ENCODE measurements at places on chromosomes 11 and 22.

DNA sequence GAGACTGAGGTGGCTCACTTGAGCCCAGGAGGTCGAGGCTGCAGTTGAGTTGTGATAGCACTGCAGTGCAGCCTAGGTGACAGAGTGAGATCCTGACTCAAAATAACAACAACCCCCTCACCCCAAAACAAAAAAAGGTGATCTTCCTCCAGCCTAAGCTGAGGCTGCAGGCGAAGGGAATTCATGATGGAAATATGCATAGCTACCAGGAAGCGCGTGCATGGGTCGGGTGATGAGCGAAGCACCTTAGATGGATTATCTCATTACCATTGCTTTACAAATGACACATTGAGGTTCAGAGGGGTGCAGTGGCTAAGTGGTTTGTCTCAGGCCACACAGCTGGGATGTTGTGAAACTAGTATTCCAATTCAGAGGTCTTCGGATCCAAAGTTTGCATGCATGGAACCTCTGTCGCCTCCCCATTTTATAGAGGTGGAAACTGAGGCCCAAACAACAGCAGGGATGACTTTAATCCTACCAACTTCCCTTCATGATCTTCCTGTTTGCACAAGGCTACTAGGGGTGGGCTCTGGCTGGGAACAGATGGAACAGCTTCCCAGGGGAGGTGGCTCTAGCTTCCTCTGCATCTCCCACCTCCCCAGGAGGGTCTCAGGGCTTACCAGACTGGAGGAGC lies 4.6 kb downstream of the SLC29A2 start:
- no peak for DNase-seq

DNA sequence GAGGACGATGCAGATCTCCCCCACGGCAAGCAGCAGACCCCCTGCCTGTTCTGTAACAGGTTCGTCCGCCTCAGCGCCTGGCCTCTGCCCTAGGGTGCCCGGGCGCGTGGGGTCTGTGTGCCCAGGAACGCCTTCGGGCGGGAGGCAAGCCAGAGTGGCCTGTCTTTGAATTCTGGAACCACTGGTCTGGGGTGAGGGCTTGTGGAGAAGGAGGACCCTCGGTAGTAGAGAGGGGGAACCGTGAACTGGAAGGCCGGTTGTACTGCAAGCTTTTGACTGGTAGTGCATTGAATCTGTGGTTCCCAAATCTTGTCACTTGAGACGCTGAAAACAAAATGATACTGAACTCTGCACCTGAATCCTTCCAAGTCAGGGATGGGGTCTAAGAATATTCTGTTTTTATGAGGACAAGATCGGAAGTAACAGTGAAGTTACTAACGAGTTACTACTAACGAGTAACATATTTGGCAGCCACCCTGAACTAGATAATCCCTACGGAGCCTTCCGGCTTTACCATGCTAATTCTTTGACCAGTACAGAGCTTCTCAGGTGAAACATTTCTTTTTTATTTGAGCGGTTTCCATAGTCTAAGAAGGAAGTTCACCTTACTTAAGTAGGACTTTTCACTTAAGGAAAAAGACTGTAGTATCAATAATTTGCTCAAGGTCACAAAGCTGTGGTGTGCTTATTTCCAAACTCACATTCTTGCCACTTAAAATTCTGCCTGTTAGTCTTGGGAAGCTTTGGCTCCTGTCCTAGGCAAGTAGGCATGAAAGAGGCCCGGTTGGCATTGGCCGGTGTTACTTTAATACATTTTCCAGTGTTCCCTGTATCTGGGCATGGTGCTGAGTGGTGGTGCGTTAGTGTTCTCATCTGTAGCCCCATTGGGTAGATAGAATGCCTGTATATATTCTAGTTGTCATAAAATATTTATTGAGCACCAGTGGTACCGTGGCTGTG lies 860 bp downstream of the PRMT3 start:
- DNase-seq = no peak

DNA sequence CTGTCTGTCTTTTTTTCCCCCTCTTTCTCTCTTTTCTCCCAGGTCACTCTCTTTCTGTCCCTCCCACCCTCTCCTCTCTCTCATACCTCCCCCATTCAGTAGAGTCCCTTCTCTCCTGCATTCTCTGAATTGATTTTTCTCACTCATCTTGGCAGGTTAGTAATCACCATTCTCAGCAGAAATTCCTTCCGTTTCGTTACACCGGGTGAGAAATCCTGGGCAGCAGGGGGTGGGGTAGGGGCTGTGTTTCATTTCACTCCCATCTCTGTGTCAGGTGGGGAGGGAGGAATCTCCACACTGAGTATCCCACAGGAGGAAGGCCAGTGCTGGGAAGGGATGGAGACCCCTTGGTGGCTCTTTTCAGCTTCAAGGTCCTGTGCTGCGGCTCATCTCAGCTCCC lies 253.5 kb downstream of the MIAT start:
- DNase-seq = no peak

GRCh38 chr22:30045494-30045887 lies 34.8 kb upstream of the HORMAD2 start:
- DNase-seq = no peak

- no peak for DNase-seq
Measured at GRCh38 chr11:120013325-120014250, 124.3 kb downstream of the TRIM29 start.

DNA sequence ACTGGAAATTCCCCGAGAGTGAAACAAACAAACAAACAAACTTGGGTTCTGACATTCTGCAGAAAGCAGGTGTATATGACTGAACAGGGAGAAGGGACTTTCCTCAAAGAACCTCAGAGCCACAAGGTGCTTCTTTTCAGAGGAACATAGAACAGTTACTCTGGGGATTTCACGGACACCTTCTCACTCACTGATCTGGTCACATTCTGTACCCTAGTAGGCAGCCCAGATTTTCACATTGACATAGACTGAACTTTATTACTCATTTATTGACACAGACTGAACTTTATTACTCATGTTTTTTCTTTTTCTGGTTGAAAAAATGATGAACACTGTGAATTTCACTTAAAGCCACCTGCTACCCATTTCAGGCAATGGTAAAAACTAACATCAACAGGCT lies 263.0 kb downstream of the OPCML start:
- DNase-seq = no peak
